Right lung (tissue), 10 donors: ENCODE measurements at places on chromosomes 2 and 18. TPM values are rescaled to one million over a fixed set of nuclear protein-coding genes. Genes with fewer than 3 reads are reported as not detected.

The SIX2 gene
- polyA plus RNA-seq = 0.35 TPM

The ALPI gene
- not detected for polyA plus RNA-seq

The FBLN7 gene
- polyA plus RNA-seq = 11.7 TPM

The COBLL1 gene
- 14.6 TPM for polyA plus RNA-seq

The C1D gene
- 51.2 TPM for polyA plus RNA-seq

The NOP58 gene
- polyA plus RNA-seq = 108 TPM

DNA sequence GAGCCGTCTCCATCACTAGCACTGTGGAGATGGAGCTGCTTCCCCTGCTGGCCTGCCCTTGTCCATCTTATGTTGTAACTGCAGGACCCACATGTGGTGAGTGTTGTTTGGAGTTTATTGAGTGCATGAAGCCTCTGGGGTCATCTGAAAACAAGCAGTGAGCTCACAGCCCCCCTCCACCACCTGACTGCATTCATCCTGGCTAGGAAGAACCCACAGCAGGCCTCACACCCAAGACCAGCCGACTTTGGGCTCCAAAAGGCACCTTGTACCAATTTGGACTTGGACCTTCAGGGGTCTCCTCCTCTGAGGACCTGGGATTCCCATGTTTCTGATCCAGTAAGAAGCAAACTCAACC is 116.1 kb downstream of the TWIST2 start:
- DNase-seq = no peak

DNA sequence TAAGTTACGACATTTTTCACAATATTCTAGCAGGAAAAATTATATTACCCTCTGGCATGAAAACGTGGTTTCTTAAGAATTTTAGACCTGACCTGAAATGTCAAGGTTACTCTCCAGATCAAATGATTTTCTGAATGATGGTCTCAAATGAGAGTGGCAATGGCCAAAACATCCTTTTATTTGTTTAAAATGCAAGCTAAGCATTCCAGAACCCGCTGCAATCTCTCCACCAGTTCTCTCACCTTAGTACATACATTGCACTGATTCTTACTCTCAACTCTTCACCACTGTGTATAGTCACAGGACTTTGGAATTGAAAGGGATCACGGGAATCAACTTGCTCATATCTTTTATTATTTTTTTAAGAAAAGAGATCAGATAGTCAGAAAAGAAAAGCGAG is 391.6 kb upstream of the LRATD1 start:
- no peak for DNase-seq

DNA sequence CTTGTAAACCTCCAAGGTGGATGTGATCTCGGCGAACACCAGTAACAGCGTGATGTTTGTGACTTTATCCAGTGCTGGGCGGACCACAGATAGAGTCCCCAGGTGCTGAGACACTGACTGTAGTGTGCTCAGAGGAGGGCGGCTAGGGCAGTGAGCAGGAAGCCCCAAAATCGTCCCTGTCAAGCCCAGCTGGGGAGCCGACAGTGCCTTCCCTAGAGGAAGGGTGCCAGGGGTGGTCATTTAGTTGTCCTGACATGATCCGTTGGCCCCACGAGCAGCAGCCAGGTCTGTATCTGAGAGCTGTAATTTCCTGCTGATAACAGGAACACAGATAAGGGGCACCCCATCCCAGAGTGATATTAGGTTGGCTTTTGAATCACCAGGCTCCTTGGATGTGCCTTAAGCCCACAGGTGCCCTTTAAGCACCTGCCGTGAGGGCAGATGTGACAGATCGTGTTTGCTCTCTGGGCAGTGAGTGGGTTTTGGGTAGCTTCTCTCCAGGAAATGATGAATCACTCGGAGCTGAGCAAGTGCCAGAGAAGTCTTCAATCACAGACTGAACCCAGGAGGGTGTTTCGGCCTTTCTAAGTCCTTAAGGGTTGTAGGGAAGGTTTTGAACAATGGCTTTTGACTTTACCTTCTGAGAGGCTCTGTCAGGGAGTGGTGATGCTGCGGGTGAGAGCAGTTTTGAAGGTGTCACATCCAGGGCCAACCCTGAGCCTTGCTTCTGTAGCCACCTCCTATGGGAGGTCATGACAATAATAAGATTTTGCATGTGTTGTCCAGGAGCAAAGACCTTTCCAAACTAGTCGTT is 7.7 kb downstream of the LPIN1 start:
- DNase-seq = no peak

DNA sequence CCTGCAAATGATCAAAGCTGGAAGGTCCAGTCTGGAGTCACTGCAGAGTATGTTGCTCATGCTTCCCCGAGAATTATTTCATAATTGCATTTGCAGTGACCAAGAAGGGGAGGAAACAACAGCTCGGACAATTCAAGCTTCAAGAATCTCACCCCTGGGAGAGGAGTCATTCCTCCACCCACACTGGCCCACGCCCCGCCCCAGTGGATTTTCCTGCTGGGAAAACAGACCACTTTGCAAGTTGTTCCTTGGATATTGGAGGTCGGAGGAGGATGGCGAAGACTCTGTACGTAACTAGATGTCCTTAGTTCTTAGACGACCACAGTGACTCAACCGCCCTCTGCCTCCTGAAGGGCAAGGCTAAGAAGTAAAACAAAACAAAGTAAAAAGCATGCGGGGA is 159.4 kb downstream of the TPO start:
- DNase-seq = no peak

DNA sequence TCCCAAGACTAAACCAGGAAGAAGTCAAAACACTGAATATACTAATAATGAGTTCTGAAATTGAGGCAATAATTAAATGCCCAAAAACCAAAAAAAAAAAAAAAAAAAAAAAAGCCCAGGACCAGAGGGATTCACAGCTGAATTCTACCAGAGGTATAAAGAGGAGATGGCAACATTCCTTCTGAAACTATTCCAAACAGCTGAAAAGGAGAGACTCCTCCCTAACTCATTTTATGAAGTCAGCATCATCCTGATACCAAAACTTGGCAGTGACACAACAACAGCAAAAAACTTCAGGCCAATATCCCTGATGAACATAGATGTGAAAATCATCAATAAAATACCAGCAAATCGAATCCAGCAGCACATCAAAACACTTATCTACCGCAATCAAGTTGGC is 108.5 kb upstream of the COL3A1 start:
- no peak for DNase-seq

DNA sequence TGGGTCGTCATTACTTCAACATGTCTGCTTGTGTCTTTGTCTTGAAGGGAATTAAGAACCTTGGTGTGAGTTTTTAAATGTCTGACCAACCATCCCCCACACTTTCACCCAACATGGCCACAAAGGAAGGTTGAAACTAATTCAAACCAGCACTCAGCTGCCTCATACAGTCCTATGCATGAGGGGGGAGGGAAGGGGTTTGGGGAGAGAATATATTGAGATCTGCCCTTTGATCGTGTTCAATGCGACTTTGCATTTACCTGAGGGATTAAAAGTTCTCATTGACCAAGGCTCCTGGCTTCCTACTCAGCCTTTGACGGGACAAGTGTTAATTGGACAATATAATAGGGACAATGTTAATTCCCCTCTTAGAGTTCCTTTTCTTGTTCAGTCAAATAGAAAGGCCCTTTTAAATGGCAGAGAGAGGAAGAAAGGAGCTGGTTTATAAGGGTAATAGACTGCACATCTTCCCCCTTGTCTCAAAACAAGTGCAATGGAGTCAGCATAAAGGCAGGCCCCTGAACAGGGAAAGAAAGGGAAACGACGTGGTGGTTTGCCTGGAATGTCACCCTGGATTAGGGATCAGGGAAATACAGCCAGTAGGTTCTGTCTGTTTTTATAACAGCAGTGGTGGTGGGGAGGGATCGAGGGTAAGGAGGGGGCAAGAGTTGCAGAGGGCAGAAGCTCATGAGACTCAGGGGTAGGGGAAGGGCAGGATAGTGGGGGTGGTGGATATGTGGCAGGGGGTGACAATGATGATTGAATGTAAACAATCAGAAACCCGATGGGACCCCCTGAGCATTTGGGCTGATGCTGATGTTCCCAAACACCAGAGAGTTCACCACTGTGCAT is 198.7 kb downstream of the MYCN start:
- no peak for DNase-seq

GRCh38 chr2:51014759-51015158 is 17.2 kb downstream of the NRXN1 start:
- no peak for DNase-seq
